Stimulated activated CD4-positive, alpha-beta T cell treated with anti-CD3 and anti-CD28 coated beads, TNF-alpha, amount 100 ng/mL, for 1 hour (primary cell): ENCODE measurements at places on chromosomes 4 and X.

DNA sequence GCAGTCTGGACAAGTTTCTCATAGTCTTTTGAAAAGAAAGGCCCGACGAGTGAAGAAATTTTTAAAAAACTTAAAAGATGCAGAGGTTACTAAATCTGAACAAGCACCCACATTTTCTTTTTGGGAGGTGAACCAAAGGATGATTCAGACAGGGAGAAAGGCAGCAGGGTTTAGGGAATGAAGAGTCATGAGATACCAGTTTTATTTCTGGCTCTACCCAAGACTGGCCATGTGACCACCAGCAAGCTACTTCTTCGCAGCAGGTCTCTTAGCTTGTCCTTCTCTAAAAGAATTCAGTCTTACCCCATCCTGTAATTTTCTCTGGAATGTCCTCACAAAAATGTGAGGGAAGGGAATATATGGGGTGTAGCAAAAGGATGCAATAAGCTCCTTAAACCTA, 37.6 kb downstream of the AMOT start:
- DNase-seq: no peak

DNA sequence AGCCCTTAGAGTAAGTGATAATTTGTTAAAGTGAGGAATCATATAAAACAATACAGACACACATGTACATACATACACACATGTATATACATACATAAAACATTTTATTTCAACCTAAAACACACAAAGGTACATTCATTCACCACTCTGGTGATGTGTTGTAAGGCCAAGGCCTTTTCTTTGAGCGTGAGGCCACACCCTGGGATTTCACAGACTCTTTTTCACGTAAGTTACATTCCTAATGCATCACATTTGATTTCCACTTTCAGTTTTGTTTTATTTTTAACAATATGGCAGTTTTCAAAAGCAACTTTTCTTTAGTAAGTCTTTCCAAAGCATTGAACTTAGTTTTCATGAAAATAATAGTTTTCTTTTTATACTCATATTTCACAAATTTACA, 170.7 kb downstream of the COL4A6 start:
- DNase-seq: no peak

DNA sequence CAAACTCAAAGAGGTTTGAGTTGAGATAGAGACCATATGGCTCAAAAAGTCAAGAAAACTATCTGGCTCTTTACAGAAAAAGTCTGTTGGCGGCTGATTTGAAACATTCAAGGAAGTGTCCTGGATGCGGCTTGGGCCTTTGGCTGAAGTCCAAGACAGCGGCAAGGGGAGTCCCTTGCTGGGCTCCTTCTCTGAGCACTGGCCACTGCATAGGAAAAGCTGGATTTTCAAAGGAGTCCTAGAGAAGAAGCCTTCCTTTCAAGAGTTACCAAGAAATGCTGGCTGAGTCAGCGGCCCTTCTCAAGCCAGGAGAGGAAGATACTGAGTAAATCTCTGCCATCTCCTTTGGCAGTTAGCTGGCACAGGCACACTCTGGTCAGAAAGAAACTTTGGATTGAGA, 12.1 kb downstream of the APLN start:
- DNase-seq: no peak

- DNase-seq: no peak
Observed at GRCh38 chr4:8770518-8771257, 101.0 kb downstream of the HMX1 start.

DNA sequence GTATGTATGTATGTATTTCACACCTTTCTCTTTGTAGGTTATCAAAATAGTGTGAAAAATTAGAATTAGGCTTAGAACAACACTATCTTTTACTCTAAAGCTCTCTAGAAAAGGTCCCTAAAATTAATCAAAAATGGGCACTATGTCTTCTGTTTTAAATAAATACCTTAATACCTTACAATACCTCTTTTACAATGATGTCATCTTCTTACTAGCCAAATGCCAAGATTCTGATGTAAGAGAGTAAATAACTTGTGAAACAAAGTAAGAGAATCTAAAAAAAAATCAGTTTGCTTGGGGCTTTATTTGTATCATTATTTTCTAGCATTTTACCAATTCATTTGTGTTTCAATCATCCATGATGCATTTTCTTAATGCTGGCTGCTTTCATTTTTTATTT, 402.2 kb upstream of the MAGEB2 start:
- no peak for DNase-seq

- DNase-seq: no peak
Observed at GRCh38 chrX:149495573-149496071, 9.5 kb downstream of the IDS start.

DNA sequence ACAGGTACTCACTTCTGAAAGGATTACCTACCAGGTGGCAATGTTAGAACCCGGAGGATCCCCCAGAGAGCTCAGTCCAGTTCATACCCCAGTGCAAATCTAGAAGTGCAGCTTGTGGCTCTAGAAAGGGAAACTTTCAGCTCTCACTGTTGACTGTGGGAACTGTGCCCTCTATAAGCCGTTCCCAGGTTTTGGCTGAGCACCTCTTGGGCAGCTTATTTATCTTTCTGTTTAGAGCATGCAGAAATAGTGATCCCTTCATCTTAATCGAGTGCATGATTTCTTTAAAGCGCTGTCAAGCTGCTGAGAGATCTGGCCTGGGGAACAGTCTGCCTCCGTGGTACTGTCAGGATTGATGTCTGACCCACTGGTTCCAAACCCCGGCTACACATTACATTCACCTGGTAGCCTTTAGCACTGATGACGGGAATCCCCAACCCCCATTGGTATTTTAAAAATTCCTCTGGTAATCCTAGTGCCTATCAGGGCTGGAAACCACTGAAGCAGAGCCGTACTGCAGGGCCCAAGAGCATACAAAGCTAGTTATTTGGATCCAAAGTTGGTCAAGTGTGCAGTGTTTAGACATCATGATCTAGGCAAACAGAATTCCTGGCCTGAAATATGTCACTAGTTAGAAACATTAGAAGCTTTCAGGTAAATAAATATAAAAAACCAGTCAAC, 103.2 kb downstream of the KLHL8 start:
- no peak for DNase-seq

- DNase-seq: no peak
Observed at GRCh38 chr4:22721204-22721603, 28.5 kb downstream of the GBA3 start.

GRCh38 chr4:85512446-85513205, 37.7 kb downstream of the ARHGAP24 start:
- DNase-seq: no peak

DNA sequence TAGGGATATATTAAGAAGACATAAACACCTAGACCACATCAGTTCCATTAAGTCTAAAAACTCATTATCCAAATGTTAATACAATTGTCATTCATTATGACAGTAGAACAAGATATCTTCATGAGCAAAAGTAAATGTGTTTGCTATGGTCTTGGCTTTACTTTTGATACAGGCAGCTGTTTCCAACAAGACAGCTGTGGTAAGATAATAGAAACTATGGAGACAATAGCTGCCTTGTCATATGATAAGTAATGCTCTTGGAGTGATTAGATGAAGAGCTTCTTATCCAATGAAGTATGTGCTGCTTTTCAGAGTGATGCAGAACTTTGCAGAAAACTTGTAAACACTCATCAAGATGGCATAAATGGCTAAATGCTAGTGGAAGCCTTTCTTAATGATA, 1066.0 kb downstream of the FSTL5 start:
- DNase-seq: no peak

DNA sequence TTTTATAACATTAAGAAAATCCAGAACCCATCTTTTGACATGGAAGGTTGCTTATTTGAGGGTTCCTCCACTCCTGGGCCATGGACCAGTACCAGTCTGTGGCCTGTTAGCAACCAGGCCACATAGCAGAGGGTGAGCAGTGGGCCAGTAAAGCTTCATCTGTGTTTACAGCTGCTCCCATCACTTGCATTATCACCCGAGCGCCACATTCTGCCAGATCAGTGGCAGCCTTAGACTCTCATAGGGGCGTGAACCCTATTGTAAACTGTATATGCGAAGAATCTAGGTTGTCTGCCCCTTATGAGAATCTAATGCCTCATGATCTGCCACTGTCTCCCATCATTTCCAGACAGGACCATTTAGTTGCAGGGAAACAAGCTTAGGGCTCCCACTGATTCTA, 58.6 kb downstream of the NDST4 start:
- DNase-seq: no peak

GRCh38 chrX:121221322-121221977, 174.0 kb downstream of the GLUD2 start:
- no peak for DNase-seq

DNA sequence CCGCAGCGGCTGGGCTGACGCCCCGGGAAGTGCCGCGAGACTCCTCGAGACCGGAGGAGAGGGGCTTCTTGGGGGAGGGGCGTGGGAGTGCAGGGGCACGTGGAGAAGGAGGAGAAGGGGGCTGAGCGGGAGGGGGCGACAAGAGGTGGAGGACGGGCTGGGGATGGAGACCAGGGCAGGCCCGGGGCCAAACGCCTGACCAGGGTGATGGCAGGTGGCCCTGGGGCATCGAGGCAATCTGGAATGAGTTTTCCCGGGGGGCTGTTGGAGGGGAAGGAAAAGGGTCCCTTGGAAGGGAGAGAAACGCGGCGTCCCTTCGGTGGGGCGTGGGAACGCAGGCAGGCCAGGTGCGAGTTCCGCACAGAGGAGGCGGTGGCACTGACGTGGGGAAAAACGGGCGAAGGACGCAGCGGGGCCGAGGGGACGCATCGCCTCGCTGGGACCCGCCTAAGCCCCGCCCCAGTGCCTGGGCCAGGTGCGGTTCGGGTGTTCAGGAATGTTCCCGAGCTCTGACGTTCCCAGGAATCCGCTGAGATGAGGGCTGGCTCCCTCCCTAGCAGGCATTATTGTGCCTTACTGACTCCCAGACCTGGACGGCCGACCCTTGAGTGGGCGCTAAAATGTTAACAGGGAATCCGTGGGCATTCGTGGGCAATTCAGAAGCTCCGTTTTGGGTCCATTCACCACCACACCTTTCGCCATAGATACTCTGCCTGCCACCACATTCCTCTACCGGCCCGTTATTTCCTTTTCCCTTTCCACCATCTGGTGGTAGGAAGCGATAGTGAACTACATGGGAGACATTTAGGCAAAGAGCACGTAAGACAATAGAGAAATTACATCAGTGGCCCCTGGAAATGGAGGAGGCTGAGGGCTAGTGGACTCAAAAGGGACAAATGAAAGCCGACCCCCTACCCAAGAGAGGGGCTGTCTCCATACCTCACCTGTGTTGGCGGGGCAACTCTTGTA, 795 bp upstream of the SH3KBP1 start:
- DNase-seq: no peak

DNA sequence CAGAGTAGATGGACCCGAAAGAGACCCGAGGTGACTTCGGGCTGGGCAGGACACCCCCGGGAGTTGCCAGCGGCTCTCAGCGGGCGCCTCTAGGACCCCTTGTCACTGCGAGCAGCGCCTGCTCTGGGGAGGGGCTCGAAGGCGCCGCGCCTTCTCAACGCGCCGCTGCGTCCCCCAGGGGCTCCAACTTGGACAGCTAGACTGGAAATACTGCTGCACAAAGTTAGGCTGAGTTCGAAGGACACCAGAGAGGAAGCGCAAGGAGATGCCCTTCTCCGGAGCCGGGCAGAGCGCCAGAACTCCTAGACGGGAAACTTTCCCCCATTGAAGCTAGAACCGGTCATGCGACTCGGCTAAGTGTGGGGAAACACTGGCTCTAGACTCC, 493 bp upstream of the KCNIP4 start:
- no peak for DNase-seq

GRCh38 chr4:10656420-10656819, 28.1 kb downstream of the CLNK start:
- no peak for DNase-seq

DNA sequence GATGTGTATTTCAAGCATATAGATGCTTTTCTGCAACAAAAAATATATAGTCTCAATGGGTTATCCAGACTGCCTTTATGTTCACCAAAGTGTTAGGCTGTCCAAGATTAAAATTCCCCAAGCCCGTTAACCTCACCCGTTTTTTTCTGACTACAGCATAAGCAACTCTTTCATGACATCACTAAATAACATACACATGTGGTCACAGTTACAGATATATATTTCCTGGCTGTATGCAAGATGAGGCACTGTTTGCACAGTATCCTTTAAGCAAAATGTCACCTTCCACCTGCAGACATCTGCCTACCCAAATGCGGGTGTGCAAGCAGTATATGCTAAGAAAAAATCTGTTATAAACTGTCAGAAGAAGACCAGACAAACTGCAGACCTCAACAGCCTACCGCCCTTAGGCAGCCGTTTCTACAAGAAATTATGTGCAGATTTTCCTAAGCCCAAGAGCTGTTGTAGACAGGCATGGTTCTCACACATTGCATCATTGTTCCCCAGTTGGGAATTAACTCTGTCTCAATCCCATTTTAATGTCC, 183.1 kb upstream of the MXRA5 start:
- no peak for DNase-seq
